ENCODE measurements at places on chromosomes 11 and 22.

DNA sequence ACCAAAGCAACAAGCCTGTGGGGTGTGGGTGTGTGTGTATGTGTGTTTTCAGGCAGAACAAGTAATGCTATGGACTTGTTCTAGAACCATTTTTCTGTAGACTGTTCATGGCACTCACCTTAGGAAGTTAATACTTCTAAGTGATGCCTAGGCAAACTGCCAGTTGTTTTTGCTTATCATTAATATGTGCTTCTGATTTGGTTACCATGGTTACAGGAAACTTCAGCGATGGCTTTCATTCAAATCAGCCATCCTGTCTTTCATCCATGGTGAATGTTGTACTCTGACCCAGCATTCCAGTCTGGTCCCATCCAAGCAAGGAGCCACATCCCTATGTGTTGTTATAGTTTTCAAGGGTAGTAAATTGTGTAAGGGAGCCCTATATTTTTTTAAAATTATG is 49.8 kb upstream of the ARHGAP20 start:
- no peak for DNase-seq

DNA sequence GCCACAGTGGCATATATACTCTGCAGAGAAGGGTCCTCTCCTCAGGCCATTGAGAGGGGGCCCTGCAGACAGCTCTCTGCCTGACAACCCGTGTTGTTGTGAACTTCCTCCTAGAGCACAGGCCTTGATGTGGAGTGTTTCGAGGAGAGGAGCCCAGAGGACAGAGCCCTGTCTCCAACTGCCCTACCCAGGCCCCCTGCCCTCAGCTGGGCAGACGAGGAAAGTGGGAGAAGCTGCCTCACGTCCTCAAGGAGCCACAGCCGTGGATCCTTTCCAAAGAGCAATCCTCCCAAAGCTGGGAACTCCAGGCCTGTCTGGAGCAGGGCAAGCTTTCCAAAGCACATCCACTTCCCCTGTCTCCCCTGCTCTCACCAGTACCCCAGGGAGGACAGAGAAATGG is 10.7 kb downstream of the LMO1 start:
- DNase-seq, result no peak

DNA sequence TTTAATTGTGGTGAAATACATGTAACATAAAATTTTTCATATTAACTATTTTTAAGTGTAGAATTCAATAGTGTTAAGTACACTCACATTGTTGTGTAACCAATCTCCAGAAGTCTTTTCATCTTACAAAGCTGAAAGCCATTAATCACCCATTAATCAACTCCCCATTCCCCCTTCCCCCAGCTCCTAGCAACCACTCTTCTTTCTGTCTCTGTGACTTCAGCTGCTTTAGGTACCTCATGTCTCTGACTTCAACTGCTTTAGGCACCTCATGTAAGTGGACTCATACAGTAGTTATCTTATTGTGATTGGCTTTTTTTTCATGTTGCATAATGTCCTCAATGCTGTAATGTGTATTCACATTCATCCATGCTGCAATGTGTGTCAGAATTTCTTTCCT is 150.8 kb upstream of the NTM start:
- DNase-seq, result no peak

GRCh38 chr11:32309530-32310213 is 125.7 kb downstream of the WT1 start:
- DNase-seq, result no peak

- DNase-seq, result no peak
These were observed 1.9 kb upstream of the NLRP10 start for GRCh38 chr11:7967097-7967496.
